ENCODE measurements at places on chromosomes 1 and 21.

DNA sequence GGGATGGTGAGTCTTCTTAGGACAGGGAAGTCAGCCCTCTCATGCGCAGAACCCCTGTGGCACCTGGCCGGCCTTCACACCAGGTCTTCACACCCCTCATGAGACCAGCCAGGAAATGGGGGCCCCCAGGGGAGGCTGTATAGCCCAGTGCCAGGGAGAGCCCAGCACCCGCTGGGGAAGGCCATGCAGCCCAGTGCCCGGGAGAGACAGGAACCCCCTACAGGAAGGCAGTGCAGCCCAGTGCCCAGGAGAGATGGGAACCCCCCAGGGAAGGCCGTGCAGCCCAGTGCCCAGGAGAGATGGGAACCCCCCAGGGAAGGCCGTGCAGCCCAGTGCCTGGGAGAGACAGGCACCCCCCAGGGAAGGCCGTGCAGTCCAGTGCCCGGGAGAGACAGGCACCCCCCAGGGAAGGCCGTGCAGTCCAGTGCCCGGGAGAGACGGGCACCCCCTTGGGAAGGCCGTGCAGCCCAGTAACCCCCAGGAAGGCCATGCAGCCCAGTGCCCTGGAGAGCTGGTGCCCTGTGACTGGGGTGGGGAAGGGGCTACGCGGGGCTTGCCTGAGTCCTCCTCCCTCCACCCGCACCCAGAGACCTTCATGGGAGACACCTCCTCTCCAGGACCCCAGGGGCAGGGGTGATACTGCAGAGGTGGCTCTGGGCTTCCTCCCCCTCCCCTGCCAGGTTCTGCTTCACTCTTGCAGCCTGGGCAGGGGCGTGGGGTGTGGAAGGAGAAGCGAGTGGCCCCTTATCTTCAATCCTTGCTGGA, 110.5 kb upstream of the COL6A1 start:
- DNase-seq = no peak

DNA sequence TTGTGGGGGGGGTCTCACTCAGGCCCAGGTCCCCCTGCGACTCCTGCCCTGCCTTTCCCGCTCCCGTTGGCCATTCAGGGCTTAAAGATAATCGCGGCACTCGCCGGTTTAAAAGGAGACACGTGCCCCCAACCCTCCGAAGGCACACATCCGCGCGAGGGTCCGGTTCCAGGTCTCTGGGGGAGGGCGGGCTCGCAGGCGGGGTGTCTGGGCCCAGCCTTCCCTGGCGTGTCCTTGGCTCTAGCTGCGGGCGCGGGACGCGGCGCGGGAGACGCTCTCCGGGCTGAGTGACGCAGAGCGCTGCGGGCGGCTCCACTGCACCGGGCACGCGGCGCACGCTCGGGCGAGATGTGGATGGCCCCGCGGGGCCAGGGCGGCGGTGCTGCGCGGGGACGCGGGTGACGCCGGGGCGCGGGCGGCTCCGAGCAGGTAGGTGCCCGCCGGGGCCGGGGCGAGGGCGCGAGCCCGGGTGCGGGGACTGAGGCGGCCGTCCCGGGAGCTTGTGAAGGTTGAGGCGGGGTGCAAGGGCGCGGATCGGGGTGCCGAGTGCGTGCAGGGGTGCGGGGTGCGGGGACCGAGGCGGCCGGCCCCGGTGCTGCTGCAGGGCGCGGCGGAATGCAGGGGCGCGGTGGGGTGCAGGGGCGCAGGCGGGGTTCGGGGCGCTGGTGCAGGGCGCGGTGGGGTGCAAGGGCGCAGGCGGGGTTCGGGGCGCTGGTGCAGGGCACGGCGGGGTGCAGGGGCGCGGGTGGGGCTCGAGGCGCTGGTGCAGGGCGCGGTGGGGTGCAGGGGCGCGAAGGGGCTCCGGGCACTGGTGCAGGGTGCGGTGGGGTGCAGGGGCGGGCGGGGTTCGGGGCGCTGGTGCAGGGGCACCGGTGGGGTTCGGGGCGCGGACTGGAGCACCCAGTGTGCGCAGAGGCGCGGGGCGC, 3.3 kb upstream of the TRPM2 start:
- no peak for DNase-seq

DNA sequence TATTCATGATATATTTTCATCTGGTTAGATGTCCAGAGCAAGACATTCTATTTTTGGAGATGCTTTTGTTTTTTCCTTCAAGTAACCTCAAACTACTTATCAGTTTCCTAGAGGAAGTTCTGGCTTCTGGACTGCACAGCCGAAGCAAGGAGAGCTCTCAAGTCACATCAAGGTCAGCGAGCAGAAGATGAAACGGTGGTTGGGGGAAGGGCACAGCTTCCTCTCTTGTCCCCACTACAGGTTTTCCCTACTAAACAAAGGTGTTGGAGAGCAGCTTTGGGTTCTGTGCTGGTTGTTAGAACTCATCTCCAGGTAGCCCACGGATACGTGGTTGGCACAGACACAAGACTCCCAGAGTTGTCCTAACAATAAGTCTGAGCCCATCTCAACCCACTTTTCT, 5.1 kb upstream of the PLEKHO1 start:
- no peak for DNase-seq

DNA sequence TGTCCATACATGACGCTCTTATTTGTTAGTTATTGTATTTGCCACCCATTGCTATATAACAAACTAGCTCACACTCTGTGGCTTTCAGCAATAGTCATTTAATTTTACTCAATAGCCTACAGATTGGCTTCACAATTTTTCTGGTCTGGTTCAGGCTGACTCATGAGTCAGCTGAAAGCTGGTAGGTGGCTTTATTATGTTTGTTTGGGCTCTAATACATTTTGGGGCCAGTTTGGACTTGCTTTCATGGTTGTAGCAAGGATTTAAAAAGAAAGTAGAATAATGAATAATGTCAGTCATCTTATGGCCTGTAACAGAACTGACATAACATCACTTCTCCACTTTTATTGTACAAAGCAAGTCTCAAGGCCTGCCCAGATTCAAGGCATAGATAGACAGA, 338.7 kb downstream of the LRRIQ3 start:
- DNase-seq = no peak

DNA sequence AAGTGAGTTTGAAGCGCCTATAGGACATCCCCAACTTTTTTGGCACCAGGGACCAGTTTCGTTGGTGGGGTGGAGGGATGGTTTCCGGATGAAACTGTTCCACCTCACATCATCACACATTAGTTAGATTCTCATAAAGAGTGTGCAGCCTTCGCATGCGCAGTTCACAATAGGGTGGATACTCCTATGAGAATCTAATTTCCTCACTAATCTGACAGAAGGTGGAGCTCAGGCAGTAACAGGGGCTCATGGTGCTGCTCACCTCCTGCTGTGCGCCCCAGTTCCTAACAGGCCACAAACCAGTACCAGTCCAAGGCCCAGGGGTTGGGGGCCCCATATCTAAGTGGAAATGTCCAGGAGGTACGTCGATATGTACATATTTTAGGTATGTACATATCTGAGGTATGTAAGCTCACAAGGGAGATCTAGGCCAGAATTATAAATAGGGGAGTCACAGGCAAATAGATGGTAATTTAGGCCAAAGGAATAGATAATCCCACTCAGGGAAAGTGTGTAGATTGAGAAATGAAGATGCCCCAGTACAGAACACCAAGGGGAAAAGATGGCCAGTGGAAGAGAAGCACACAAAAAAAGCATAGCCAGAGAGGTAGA, 27.5 kb upstream of the RASAL2 start:
- DNase-seq = no peak

DNA sequence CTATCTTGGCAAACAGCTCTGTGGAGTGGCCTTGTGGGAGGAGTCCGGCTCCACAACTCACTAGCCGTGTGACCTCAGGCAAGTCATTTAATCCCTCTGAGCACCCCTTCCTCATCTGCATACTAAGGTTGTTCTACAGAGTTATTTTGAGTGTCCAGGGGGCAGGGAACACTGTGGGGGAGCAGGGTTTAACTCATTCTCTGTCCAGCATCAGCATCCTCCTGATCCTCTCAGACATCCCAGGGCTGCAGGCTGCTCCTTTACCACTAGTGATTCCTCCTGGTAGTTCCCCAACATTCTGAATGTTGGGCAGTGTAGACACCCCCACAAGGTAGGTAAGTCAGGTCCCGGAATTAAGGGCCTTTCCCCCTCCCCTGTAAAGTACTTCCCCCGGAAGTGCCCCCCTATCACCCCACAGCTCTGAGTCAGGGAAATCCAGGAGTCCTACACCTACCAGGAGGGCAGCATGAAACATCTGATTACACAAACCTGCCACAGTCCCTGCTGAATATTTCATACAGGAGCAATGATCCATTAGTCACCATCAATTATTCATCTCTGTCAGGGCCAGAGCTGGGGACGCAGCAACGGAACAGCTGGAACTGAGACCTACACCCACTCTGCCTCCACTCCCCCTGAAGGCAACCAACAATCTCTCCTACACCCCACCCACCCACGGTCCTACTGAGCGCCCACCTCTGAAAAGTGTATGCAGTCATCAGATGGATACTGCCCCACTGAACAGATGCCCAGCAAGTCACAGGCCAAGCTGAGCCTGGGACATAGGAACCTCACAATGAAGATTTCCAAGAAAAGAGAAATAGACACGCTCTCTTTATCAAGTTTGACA, 20.5 kb downstream of the SYT2 start:
- no peak for DNase-seq

DNA sequence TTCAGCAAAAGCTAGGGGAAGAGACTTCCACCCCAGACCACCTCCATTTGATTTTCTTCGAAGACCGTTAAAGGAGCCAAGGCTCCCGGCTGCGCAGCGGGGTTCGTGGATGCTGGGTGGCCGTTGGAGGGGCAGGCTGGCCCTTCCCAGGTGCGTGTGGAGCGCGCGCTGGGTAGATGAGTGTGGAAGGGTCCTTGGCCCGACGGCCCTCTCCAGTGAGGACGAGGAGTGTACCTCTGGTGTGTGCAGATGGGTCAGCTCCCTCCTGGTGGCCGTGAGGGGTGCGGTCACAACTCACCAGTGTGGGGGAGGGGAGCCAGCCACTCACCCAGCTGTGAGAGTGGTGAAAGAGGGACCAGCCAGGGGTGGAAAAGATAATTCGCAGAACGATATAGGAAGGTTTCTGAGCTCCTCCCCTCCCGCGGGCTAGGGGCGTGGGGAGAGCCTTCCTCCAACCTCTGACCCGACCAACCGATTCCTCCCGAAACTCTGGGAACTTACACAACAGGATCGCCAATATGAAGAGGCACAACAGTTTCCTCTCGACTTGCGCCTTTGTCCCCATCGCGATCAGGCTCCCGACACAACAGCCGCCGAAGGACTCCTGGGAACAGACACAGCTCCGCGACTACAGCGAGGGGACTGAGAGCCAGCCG, at the start of gene F11R:
TSS of gene F11R (minus strand) at position 644 of the 656 bp plus-strand sequence. CDS start at position 565, 79 bp downstream.
- DNase-seq = peak; percentile 29

DNA sequence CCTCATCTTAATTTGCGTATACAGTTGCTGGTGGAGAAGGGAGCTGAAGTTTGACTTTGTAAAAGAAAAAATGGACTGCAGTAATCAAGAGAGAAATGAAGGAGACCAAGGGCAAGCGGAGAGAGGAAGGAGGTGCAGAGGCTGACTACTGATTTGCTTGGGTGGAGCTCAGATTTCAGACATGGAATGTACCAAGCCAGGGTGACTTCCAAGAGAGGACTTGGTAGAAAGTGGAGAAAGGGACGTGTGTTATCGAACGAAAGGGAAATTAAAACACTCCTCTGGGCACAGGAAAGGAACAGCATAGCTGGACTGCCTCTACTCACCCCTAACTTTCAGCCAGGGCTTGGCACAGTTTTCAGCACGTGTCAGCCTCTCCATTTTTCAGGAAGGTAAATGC, 15.1 kb upstream of the HEATR1 start:
- no peak for DNase-seq

- DNase-seq = no peak
These were observed 21.9 kb downstream of the CEPT1 start for GRCh38 chr1:111161843-111162487.

DNA sequence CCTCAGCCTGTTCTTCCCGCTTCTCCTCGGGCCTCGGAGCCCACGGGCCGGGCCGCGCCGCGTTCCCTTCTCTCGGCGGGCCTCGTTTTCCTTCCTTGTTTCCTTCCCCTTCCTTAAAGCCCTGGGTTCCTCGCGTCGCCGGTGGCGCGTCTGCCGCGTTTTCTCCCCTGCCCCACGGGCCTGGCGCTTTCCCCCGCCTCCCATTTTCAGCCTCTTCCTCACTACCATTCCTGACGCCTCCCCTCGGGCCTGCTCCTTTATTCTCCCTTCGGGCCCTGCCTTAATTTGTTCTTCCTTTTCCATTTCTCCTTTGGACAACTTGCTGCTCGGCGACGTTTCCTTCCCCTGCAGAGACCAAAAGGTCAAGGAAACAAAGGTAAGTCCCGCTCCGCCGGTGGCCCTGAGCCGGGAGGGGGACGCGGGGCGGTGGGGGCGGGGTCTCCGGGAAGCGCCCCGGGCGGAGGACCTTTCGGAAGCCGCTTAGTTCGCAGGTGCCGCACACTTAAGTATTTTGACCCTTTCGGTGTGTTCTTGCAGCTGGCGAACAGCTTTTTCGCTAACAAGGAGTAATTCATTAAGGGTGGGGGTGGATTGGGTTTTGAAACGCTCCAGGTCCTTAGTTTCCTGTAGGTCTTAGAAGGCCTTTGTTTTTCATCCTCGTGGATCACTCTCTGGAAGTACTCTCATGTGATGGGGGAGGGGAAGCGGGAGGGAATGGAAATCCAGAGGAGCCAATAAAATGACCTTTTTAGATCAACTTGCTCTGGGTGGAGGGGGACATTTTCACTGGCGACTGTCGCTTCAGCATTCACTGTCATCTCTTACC, 780 bp downstream of the YTHDF2 start:
- DNase-seq = peak; percentile 58

- no peak for DNase-seq
These were observed 164.6 kb upstream of the GJB5 start for GRCh38 chr1:34590211-34590623.

GRCh38 chr1:187928288-187928687, 1099.5 kb downstream of the PLA2G4A start:
- no peak for DNase-seq

GRCh38 chr1:38274974-38275373, 228.4 kb upstream of the POU3F1 start:
- no peak for DNase-seq

- no peak for DNase-seq
These were observed 9.2 kb upstream of the SNAPIN start for GRCh38 chr1:153649137-153649862.

DNA sequence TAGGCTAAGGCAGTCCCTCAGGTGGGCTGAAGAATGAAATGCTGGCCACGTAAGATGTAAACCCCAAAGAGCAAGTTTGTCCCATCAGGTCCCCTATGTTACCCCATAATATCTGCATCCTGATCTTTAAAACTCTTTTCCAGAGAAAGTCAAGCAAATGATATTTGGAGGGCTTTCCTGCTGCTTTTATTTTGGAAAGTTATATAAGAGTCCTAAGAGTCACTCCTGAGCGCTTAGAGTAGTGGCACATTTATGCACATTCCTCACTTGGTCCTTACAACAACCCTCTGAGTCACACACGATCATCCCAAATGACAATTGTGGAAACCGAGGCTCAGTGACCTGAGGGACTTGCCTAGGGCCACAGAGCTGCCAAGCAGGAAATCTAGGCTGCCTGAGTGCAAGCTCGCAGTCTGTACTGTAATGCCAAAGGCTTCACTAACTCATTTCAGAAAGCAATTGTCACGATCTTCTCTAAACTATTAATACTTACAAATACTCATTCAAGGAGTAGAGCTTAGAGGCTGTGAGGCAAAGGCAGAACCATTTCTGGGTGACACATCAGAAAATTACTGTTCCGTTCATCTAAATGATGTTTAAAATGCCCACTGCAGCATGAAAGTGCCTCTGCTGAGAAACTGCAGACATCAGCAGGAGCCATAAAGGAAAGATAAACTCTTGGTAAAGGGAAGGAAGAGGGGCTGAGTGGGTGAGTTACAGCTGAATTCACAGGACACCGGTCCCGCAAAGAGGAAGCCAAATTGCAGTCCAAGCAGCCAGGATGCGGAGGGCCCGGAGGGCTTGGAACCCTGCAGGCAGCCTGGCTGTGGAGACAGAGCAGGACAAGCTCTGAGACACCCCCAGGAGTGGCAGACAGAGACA, 30.8 kb downstream of the CAPZB start:
- no peak for DNase-seq

Data from AG20443 (cell line).